ENCODE measurements at places on chromosomes 1 and 21.

- no peak for DNase-seq
Measured at GRCh38 chr1:247370786-247371732, 39.4 kb upstream of the ZNF496 start.

DNA sequence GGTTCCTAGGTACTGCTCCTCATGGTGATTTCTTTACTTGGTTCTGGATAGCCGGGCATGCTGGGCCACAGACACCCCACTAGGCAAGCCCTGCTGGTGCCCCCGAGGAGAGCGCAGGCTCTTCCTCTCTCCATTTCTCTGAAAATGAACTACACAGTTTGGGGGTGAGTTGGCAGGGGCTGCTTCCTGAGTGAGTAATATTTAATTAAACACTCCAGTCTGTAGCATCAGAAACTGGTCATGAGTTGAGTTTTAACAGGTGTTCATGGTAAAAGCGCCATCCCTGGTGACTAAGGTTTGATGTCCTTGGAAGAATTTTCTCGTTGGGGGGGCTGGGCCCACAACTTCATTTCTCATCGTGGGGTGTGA, 1.7 kb downstream of the SPSB1 start:
- DNase-seq = no peak

DNA sequence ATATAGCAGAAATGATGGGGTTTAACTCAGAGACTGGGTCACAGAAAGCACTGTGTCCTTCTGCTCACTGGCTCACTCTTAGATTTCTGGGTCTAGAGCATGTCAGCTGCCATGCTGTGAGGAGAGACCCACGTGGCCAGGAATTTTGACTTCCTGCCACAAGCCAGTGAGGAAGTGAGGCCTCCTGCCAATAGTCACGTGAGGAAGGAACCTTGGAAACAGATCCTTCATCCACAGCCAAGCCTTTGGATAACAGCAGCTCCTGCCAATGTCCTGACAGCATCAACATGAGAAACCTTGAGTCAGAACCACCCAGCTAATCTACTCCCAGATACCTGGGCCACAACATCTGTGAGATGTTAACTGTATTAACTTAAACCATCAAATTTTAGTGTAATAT, 114.5 kb upstream of the PLPPR5 start:
- no peak for DNase-seq

GRCh38 chr1:184891440-184891839, 82.9 kb downstream of the NIBAN1 start:
- DNase-seq = no peak

DNA sequence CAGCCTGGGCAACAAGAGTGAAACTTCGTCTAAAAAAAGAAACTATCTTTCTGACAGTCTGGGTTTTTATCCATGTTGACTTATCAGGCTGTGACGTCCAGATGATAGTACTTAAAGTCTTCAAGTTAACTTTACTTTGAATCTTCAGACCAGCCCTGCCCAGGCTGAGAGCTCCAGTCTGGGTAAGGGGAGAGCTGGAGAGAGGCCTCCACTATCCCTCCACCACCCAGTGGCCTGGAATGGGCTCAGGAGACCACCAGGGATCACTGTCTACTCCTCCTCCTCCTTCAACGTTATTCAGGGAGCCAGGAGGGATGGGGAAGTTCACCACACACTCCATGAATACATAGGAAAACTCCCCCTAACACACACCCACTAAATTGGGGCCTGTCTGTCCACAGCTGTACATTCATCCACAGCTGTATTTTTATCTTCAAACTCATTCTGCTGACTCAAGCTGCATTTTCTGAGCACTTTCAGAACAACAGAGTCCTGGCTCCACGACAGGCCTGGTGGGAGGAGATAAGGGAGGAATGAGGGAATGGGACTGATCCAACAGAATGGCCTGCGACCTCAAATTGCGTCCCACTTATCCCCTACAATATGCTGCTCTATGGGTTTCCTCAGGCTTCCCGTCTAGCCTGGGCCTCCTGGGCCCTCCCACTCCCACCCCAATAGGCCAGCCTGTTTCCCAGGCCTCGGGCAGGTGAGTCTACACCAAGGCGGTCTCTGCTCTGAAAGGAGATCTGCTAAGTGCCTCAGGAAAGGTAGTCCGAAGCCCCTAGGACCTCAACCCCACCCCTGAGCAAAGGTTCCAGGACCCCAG, 1.8 kb downstream of the SLC45A3 start:
- DNase-seq = no peak

- DNase-seq = no peak
Measured at GRCh38 chr1:17663646-17664045, 91.5 kb upstream of the ACTL8 start.

DNA sequence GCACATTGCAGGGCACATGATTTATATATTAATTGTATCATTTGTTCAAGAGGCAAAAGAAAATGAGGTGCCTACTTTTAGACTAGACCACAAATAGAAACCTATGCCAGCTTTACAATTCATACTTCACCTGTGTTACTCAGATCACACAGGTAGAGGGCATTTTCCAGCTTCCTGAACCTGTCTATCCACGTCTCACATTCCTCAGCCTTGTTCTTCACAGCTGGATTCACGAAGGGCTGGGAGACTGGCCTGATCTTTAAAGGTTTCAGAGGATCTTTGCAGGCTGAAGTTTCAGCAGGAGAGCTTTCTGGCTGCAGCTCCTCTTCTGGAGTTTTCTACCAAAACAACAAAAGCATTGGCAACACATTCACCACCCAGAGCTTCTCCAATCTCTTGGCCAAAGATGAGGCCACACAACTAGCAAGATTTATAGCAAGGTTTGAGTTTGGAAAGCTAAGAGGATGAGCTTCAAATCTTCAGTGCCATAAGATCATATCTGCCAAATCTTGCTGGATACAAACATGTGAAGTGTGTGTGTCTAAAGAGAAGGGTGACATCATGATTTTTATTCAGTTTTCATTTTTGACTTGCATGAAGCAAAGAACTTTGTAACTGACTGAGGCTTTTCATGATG, 71.0 kb upstream of the CYP2J2 start:
- DNase-seq = no peak

DNA sequence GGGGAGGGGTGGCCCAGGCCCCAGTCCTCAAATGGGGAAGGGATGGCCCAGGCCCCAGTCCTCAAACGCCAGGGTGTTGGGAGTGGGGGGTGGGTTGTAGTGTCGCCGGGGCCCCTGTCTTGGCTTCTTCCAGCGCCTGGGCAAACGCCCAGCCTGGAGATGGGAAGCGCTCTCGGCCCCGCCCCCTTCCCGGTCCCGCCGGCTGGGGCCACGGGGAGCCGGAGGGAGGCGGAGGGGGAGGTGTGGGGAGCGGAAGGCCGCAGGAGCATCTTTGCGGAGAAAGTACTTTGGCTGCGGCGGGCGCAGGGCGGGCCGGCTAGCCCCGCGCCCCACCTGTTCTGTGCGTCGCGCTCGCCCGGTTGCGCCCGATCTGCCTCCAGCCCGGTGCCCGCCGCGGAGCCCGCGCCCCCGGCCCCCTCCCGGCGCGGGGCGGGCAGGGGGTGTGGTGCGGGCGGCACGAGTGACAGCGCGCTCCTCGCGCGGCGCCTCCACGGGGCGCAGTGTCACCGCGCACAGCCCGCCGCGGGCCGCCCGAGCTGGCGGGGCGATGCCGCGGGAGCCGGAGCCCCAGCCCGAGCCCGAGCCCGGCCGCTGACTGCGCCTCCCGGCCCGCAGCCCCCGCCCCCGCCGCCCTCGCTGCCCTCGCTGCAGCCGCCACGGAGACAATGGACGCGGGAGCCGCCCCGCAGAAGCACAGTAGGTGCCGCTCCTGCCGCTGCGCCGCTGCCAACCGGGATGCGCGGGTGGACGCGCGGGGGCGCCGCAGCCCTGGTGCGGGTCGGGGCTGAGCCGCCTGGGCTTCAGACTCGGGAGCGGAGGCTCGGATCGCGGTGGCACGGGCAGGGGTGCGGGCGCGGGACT, 31.1 kb upstream of the PEX10 start:
- peak; percentile 44 for DNase-seq
